Mucosa of gallbladder (tissue), 1 donor: ENCODE measurements at places on chromosomes 6 and 20. TPM values are rescaled to one million over a fixed set of nuclear protein-coding genes. Genes with fewer than 3 reads are reported as not detected.

The PRDM1 gene
- 16.9 TPM for total RNA-seq

The MAN1A1 gene
- total RNA-seq: 87.1 TPM

- no peak for DNase-seq
Measured at GRCh38 chr6:28134015-28134414, 7.7 kb upstream of the ZKSCAN8 start.

The C6orf58 gene
- not detected for total RNA-seq

GRCh38 chr6:96923871-96924493, 546 bp upstream of the KLHL32 start:
- no peak for DNase-seq

The ARFGEF3 gene
- 17.6 TPM for total RNA-seq

The PKIB gene
- 5.5 TPM for total RNA-seq

The ATP5F1E gene
- 60.1 TPM for total RNA-seq

The HCK gene
- total RNA-seq: 11.7 TPM

The EPHA7 gene
- total RNA-seq: 11.3 TPM

- no peak for DNase-seq
Measured at GRCh38 chr6:7537565-7538174, 3.8 kb upstream of the DSP start.

DNA sequence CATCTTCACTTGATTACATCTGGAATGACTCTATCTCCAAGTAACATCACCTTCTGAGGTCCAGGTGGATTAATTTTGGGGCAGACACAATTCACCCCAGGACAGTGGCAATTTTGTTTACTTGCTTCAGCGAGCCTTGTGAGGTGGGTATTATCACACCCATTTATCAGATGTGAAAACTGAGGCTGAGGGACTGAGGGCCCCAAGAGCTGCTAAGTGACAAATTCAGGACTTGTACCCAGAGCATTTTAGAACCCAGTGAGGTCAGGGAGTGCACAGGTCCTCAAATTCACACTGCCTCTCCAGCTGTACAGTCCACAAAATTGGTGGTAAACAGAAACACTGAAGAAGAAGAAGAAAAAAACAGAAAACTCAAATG, 125.2 kb upstream of the PMEPA1 start:
- no peak for DNase-seq

GRCh38 chr6:167298127-167298526, 7.0 kb downstream of the UNC93A start:
- DNase-seq: no peak

The WFDC2 gene
- 144 TPM for total RNA-seq

The TNFRSF6B gene
- total RNA-seq: 3.2 TPM
